Sciatic nerve (tissue), 2 donors: ENCODE measurements at places on chromosomes 11 and 22.

DNA sequence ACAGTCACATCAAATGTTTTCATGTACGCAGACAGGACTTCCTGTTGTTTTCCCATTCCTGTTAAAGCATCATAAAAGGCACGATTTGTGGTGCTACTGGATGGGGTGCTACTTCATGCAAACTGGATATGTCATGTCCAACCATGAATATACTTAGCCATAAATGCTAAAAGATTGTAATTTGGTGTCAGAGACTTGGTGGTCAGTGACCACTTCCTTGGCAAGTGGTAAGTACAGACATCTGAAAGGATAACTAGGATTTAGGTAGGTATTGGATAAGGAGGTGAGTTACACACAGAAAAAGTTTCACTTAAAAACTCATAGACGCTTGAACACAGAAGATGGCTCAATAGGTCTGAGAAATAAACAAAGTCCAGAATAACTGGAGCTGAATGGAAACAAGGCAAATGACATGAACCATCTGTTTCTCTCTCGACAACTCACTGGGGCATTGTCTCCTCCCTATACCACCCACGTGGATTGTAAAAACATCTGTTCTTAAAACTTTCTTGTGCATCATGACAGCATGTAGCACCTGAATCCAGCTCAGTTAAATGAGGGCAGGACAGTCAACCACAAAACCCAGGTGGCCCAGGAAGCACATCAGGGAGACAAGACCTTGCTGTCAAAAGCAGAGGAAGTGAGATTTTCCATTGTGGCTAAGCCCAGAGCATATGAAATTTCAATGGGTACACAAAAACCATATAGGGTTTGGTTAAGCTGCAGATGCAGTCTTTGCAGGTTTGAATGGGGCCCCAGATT lies 22.1 kb upstream of the IGLL5 start:
- DNase-seq: no peak

DNA sequence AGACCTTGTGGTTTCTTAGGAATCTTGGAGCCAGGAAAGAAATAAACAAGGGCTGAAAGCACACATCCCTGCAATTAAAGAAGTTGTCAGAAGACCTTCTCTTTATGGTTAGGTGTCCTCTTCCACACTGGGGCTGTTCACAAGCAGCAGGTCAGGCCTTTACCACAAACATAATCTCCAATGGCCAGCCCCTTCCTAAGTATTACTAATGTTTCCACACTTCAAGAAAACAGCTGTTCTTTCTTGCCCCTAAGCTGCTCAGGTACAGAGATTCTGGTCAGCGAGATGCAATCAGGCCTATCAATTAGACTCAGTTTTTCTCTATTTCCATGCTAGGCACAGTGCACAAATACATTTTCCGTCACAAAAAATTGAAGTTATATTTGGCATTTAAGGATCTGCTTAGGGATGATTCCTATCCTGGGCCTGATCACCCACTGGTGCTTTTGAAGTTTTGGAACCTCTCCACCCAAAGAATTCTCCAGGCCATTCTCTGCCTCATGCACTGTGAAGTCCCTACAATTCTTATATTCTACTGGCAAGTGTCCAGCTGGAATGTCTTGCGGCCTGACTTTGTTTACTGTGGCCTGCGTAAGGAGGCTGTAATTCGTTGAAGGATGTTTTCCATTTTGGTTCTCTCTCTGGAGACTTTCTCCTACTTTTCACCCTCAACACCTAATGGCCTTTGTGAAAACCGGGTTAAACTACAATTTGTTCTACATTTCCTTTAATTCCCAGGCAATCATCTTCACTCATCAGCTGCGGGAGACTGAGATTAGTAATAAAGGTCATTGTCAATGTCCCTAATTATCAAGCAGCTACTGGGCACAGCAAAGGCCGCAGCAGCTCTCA lies 5.1 kb downstream of the PRAME start:
- no peak for DNase-seq

- DNase-seq: no peak
Measured at GRCh38 chr22:35930933-35931332, 97.7 kb downstream of the RBFOX2 start.

GRCh38 chr11:69848201-69848600 lies 29.0 kb upstream of the FGF3 start:
- no peak for DNase-seq

DNA sequence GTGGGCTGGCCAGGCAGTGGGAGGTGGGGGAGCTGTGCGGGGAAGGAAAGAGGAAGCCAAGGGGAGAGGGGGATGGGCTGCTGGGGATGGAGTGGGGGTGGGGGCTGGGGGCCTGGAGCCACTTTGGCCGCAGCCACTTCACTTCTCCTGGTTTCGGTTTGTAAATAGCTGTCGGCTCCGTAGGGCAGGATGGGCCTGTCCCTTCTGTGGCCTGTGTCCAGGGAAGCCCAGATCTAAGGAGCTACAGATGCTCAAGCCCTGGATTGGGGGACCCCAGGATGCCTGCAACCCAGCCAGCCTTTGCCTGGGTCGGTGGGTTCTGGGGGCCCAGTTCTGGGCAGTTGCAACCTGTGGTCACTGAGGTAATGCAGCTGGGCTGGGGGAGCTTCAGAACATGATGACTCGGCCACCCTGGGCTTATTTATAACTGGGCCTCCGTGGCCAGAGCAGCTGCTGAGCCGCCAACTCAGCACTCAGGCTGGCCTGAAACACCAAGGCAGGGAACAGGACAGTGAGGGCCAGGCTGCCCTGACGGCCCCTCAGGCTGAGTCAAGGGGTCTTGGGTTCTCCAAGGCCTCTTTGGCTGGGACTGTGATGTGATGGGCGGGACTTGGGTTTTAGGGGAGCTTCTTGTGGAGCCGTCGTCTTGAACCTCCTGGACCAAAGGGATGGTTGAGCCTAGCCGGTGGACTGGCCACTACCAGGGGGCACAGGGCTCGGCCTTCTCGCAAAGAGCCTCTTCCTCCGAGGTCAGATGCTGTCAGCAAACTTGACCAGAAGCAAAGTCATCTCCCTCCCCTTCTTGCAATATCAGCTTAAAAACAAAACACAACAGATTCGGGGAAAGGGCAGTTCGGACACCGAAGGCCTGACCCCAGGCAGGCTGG lies 15.0 kb upstream of the SLC39A13 start:
- peak; percentile 73 for DNase-seq

GRCh38 chr22:25357132-25357455 lies 137.7 kb downstream of the CRYBB2 start:
- peak; percentile 36 for DNase-seq

DNA sequence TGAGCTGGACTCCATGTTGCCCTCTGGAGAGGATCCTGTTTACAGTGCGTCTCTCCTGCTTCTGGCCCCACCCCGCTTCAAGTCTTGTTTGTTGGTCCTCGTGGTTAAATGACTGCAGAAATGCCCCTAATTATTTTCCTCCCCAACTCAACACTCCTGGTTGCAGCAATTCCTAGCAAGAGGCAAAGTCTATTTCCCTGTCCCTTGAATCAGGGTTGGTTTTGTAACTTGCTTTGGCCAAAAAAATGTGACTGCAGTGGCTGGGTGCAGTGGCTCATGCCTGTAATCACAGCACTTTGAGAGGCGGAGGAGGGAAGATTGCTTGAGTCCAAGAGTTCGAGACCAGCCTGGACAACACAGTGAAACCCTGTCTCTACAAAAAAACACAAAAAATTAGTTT lies 41.0 kb upstream of the FGF3 start:
- no peak for DNase-seq

DNA sequence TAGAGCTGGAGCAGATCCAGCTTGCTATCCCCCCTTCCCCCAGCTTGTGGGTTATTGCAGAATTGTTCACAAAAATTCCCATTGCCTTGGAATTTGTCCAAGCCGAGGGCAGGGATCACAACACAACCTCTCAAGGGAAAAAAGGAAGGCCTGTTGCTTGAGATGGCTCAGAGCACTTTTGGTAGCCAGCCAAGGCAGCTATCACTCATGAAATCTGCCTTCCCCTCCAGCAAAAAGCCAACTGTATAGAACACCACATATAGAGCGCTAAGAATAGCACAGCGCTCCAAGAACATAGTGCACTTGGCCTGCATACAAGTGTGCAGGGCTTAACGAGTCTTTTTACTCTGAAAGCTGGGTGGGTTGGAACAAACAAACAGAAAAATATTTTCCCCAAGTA lies 46.2 kb downstream of the FAM83F start:
- peak; percentile 77 for DNase-seq

DNA sequence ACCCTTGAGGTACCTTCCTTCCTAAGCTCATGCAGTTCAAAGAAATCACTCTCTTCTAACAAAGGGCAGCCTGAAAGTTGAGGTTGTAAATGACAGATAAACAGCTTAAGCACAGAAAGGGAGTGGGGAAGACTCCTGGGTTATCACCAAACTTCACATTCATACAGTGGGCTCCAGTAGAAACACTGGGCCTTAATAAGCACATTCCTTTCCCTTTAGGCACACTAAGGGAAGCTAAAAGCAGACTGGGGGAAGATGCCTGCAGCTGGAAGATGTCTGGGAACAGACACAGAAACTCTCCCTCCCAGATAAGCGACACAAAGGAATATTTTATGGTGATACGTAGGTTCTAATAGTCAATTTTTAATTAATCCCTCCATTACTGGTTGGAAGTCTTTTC lies 350.3 kb upstream of the MPPED2 start:
- DNase-seq: no peak
